ENCODE measurements at places on chromosomes 1 and 21.

GRCh38 chr1:232709386-232709785, 79.5 kb upstream of the SIPA1L2 start:
- DNase-seq, result no peak

DNA sequence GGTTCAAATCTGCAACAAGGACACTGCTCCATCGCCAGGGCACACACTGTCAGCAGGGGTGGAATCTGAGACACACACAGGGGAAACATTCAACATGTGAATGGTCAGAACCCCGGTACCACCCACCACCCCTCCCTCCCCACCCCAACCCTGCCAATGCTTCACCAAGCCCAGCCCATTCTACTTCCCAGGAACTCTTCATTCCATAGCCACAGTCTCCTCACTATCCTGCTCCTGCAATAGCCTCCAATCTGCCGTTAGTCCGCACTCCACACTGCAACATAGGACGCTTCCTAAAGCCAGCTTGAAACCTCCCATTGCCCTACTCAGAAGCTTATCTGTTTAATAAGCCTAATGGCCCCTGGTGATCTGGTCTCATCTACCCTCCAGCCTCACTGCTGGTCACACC, 7.5 kb upstream of the RAB3B start:
- DNase-seq, result no peak

- DNase-seq, result peak; percentile 77
These were observed 70.0 kb downstream of the CLCA4 start for GRCh38 chr1:86616871-86617270.

- DNase-seq, result no peak
These were observed 257.3 kb upstream of the ADAMTS5 start for GRCh38 chr21:27224169-27224568.

GRCh38 chr1:36143424-36143823, 5.9 kb downstream of the TRAPPC3 start:
- DNase-seq, result no peak

- peak; percentile 40 for DNase-seq
These were observed 49.8 kb upstream of the RIPK4 start for GRCh38 chr21:41816583-41817165.

- DNase-seq, result peak; percentile 40
These were observed 5.1 kb downstream of the LMO4 start for GRCh38 chr1:87333692-87334347.

GRCh38 chr1:27138368-27138767, 16.6 kb downstream of the SLC9A1 start:
- no peak for DNase-seq

DNA sequence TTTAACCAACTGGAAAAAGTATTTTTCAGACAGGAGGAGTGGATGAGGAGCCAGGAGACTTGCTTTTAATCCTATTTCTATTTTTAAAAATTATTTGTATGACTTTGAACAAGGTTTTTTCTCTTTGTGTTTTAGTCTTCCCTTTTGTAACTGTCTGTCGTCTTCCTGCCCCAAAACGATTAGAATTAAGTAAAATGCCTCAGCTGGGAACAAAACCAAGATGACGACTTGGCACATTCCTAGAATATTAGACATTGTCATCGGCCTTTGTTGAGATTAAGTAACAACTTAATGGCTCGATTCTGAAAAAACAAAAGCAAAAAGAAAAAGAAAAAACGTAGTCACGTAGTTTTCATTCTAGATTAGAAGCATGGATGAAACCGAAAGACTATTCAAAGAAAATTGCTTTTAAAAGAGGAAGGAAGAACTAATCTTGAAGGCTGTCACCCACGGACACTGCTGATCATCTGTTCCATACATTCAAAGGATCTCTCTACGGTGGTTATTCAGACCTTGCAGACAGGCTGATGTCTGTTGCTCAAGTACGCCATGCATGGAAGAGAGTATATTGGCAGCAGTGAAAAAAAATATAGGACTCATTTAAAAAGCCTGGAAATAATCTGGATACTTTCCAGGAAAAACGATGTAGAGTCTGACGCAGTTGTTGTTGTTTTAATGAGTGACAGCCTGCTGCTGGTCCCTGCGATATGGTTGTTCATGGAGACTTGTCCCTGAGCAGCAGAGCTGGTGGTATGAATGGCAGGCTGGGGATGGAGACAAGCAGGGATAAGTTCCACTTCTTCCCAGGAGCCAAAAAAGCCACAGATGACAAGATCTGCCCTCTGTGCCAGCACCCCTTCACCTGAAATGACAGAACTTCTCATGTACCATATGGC, 16.8 kb downstream of the GNG4 start:
- DNase-seq, result peak; percentile 84

GRCh38 chr1:169367096-169367685, 406 bp downstream of the NME7 start:
- no peak for DNase-seq

GRCh38 chr1:219294251-219294650, 120.6 kb downstream of the LYPLAL1 start:
- no peak for DNase-seq

DNA sequence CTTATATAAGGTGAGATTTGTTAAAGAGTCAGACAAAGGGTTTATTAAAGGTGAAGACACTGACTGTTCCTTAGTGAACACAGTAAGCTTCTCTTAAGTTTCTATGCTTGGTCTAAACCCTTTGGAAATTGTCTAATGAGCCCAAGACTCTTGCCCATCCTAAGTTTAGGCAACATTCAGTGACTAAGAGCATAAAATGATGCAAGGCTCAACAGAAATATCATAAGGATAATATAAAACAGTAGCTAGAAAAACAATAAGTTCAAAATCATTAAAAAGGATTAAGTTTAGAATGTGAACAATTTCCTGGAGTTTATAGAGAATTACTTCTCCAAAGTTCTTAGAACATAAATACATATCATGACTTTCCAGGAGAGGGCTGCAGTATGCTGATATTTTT, 108.9 kb upstream of the PDC start:
- DNase-seq, result peak; percentile 11

- DNase-seq, result no peak
These were observed 312.8 kb downstream of the CAMTA1 start for GRCh38 chr1:7097938-7098592.

DNA sequence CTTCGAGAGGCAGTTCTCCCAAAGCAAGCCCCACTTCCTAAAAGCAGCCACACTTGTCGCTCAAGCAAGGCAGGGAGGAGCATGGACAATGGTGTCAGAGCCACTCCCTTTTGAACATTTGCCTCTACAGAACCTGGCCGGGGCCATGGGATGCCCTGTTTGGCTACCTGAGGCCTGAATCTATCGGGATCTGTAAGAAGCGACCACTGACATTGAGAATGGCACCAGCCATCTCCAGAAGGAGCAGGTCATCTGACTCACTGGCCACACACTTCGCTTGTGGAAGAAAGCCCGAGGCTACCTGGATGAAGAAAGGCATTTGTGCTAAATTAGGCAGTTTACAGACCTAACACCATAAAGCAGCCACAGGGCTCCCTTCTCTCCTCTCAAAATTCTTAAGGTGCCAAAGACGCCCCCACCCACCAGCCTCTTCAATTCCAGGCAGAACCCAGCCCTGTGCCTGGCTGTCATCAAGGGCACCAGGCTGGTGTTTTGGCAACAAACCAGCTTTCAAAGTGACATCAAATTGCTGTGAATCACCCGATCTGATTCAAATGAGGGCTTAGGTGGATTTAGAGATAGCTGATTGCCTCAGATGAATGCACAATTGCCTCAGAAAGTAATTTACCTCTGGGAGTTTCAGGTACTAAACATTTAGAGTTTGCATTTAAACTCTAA, 104.8 kb downstream of the ETS2 start:
- DNase-seq, result no peak

DNA sequence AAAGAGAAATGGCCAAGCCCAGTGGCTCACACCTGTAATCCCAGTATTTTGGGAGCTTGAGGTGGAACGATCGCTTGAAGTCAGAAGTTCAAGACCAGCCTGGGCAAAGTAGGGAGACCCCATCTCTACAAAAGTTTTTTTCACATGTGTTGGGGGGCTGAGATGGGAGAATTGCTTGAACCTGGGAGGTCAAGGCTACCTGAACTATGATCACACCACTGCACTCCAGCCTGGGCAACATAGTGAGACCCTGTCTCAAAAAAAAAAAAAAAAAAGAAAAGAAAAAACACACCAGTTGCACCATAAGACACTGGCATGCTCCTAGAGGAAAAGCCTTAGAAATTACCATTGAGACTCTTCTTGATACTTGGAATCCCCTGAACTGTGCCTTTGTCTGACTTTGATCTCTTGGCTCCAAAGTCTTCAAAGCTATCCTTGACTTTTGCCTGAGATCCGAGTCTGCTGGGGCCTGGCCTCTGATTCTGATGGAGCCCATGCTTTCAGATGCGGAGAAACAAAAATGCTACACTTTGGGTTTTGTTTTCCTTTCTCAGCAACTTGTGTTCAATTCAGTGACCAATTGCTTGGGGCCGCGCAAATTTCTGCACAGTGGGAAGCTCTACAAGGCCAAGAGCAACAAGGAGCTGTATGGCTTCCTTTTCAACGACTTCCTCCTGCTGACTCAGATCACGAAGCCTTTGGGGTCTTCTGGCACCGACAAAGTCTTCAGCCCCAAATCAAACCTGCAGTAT, 33.7 kb downstream of the ATP5PO start:
- no peak for DNase-seq

- DNase-seq, result no peak
These were observed 53.9 kb downstream of the TENT5C start for GRCh38 chr1:117659550-117660270.

- no peak for DNase-seq
These were observed 38.9 kb upstream of the TARDBP start for GRCh38 chr1:10973552-10973951.

DNA sequence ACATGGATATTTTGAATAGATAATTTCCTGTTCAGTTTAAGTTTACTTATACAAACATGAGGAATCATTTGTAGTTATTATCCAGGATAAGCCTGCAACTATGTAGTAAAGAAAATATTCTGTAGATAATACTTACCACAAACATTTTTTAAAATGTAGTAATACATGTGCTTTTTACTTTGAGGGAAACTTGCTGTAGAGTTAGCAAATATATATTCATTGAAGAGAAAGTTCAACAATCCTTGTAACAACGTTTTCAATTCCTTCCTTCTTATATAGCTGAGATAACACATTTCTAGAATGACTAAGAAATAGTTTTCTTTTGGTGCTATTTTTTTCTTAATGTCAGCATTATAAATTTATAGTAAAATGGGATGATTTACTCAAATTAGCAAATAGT, 664.6 kb upstream of the ADAMTS5 start:
- DNase-seq, result no peak

GRCh38 chr1:206032380-206033140, 8.9 kb upstream of the CTSE start:
- DNase-seq, result peak; percentile 61

GRCh38 chr1:61240878-61241277, 158.5 kb downstream of the NFIA start:
- no peak for DNase-seq

DNA sequence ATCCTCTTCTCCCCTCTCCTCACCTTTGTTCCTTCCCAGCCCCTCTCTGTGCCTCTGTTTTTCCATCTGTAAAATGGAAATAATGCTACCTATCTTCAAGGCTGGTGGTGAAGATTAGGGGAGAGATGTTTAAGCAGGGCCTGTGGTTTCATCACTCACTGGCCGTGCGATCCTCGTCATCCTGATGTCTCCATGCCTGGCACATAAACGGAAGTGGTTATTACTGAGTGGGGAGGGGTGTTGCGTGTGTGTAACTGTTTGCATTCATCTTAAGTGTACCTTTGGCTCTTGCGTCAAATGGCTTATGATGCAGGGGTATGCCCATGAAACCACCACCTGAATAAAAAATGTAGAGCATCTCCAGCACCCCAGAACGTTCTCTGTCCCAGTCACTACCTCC, 17.2 kb upstream of the C1QA start:
- DNase-seq, result peak; percentile 34

DNA sequence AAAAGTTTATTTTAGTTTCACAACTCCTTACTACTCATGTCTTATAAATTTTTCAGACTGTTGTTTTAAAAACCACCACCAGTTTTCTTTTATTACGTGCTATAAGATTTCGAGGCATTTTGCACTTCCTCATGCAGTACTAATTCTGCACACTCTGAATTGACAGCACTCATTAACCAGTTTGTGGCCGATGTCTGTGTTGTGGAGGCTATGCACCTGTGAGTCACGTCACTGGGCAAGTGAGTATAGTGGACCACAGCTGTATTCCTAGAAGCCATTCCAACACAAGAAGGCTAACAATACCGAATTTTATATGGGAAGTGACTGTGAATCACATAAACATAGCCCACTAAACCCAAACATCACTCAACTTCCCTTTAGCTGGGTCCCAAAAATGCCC, 21.0 kb upstream of the SPATA6 start:
- no peak for DNase-seq

GRCh38 chr1:48661726-48662463, 114.8 kb downstream of the BEND5 start:
- peak; percentile 29 for DNase-seq

DNA sequence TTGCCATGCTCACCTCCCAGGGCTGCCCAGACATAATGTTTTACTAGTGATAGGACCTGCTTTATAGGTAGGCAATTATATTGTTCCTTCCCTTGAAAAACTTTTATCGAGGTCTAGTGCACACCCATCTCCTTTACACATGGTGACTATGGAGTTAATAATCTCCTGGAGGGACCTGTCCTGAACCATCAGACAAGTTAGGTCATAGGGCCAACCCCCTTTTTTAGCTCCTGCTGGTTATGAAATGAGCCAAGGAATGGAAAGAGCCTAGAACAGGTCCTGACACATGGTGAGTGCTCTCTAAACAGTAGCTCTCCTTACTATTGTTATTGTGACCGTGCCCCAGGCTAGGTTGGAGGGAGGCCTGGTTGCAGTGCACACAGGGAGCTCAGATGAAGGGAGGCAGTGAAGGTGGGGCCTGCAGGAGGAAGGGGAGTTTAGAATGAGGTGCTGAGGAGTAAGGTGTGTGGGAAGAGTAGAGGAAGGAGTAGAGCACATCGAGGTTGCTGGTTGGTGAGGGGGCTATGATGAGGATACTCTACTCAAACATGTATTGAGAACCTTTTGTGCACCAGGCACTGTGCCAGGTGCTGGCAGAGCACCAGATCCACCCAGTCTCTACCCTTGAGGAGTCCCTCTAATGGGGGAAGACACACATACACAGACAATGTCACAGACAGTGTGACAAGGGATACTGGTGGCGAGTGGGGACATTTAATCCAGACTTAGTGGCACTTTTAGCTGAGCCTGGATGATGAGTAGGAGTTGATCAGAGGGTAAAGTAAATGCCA, 14.1 kb upstream of the LMNA start:
- DNase-seq, result no peak

GRCh38 chr21:28773036-28773435, 219.6 kb downstream of the LTN1 start:
- no peak for DNase-seq

- DNase-seq, result no peak
These were observed 23.0 kb downstream of the RNF2 start for GRCh38 chr1:185068341-185068740.

GRCh38 chr1:7588457-7588827, 182.7 kb upstream of the VAMP3 start:
- DNase-seq, result no peak

Data from inflammatory macrophage treated with lipopolysaccharide for 4 hours (primary cell).